ENCODE measurements at places on chromosomes 6 and 20. TPM values are rescaled to one million over a fixed set of nuclear protein-coding genes. Genes with fewer than 3 reads are reported as not detected.

GRCh38 chr20:57023997-57024396 lies 242.4 kb downstream of the BMP7 start:
- DNase-seq: no peak

DNA sequence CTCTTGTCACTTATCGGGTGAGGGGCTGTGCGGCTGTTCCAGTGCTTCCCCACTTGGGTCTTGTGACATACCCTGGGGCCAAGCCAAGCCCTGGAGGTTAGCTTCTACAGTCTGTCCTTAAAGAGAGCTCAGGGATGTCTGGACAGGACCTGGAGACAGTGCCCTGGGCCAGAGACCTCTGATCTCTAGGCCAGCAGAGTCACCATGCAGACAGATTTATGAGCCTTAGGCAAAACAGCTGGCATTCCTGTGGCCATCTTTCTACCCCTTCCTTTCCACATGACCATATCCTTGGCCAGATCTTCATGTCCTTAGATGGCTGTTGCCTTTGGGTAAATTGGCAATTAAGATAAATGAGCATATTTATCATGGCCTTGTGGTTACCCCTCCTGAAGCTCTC lies 678.6 kb downstream of the MAFB start:
- no peak for DNase-seq

- DNase-seq: no peak
Measured at GRCh38 chr20:48224533-48225050, 439.3 kb upstream of the SULF2 start.

- DNase-seq: no peak
Measured at GRCh38 chr6:14758421-14759081, 487.3 kb upstream of the JARID2 start.

DNA sequence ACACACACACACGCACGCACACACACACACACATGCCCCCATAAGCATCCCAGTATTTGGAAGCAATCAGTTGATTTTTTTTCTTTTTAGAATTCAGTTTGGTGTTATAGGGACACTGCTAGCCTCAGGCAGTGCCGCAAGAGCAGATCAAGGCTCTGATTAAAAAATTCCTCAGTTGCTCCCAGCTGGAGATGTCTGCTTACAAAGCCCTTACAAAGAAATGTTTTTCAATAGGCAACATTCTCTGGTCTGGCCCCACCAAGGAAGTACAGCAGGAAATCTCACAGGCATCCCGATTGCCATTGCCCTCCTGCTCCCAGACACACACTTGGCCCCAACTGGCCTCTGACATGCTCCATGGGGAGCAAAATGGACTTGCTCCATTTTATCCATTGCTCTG lies 22.9 kb upstream of the CD83 start:
- no peak for DNase-seq

DNA sequence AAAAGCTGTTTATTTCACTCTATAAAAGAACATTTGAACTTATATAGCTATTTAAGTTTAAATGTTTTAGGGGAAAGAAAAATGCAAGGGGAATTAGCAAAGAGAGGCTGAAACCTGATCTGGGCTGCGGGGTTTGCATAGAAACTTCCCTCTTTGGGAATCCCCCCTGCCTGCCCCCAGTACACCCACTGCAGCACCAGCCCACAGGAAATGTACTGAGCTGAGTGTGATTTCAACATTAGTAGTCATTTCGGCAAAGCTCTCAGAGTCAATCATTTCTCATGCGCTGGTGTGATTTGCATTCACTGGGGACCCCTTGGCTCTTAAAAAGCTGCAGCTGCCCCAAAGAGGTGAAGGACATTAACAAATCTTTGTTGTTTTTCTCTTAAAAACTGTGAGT lies 859.4 kb downstream of the MAFB start:
- DNase-seq: no peak

Gene CRISP3
- total RNA-seq: not detected

Gene MUCL3
- total RNA-seq: not detected

Gene C6orf47
- 30.7 TPM for total RNA-seq

All from activated naive CD8-positive, alpha-beta T cell treated with anti-CD3 and anti-CD28 coated beads, Interleukin-2, amount 10 ng/mL, durations not matched to agents 7 days and 5 days (primary cell).